ENCODE measurements at places on chromosomes 11 and 22. TPM values are rescaled to one million over a fixed set of nuclear protein-coding genes. Genes with fewer than 3 reads are reported as not detected.

Gene SOX10
- total RNA-seq: 0.10 TPM

Gene DEFB131B
- total RNA-seq: not detected

Gene APOL5
- not detected for total RNA-seq

Gene CCDC81
- total RNA-seq: 4.5 TPM

Gene DGAT2
- 0.73 TPM for total RNA-seq

Gene PNPLA5
- not detected for total RNA-seq

DNA sequence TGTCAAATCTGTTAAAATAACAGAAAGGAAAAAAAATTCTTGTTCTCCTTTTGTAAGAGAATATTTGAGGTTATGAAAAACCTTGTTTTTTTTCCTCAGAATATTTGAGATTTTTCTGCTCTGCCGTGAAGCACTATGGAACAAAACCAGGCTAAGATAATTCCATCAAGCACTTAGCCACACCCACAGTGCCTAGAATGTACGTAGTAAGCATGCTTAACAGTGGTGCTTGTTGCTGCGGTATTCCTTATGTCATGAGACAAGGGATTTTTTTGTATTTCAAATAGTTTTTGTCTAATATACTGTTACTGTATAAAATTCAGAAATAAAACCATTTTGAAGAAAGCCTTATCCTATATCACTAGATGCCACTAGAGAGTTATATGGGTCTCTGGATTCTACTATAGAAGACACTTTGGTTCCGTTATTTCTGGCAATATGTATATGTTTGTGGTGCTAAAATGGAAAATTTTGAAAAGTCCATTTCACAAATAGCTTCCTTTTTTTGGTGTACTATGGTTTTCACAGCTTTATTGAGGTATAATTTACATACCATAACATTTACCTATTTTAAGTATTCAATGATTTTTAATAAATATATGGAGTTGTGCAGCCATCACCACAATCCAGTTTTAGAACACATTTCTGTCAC is 23.7 kb downstream of the PDHX start:
- DNase-seq: peak; percentile 88

DNA sequence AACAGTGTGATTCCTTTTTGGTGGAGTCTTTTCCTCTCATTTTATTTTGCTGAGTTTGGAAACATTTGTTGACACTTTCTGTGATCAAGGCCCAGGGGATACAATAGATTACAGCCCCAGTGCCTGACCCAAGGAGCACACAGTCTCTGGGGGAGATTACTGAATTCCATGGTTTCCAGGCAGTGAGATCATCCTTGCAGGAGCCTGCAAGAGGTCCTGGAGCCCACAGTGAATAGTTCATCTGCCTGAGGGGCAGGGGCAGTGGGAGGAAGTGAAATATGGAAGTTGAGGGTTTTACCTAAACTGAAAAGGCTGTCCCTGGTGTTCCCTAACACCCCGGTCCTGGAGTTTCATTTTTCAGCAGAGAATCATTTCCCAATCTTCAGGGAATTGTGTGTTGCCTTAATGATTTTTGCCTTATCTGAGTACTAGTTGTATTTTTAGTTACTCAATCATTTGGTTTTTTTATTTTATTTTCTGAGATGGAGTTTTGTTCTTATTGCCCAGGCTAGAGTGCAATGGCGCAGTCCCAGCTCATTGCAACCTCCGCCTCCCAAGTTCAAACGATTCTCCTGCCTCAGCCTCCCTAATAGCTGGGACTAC is 7.7 kb downstream of the CCS start:
- DNase-seq: no peak

DNA sequence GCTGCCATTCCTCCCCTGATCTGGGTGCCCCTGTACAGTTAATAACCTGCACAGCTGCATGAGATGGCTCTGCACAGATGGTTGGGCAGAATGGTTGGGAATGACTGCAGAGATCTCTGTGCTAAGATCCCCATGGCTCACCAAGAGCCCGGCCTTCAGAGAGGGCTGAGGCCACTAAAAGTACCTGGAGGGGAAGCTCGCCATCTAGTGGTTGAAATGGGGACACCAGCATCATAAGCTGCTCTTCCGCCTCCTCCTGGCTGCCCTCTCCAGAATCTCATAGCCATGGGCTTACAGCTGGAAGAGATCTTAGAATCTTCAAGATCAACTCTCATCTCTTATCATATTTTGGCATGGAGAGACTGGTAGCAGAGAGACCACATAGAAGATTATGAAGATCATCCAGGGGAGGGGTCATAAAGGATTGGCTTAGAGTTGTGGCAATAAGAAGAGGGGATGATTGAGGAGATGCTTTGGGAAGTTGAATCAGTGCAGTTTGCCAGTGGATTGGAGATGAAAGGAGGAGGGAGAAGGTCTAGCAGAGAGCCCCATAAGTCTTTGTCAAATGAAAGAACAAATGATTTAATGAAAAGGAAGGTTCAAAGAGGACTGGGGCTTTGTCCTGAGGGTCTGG is 22.0 kb upstream of the TLCD5 start:
- peak; percentile 38 for DNase-seq

- no peak for DNase-seq
Measured at GRCh38 chr22:33578752-33579151, 341.5 kb downstream of the LARGE1 start.

DNA sequence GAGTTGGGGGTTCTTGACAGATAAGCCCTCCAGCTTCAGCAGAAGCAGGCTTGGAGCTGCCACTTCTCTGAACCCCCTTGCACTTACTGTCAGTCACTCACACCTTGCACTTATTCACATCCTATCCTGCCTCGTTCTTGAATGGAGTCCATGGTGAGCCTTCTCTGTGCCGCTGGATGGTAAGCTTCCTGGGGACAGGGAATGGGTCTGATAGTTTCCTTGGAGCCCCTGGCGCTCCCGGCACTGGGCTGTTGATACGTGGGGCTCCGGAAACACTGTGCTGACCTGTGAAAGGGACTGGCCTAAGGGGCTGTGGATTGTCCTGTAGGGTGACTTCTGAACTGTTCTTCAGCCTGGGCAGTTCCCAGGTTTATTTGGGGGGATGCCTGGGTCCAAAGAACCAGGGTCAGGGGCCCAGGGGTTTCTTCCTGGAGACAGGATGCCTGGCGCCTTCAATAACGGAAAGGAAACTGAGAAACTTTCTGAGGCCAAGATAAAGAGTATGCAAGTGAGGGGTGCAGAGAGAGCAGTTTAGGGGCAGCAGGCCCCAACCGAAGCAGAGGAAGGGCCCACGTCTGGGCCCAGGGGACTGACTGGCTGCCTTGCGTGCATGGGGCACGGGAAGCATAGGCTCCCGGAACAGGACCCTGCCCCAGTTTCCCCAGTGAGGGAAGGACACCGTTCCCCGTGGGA is 709 bp upstream of the ST3GAL4 start:
- DNase-seq: no peak

DNA sequence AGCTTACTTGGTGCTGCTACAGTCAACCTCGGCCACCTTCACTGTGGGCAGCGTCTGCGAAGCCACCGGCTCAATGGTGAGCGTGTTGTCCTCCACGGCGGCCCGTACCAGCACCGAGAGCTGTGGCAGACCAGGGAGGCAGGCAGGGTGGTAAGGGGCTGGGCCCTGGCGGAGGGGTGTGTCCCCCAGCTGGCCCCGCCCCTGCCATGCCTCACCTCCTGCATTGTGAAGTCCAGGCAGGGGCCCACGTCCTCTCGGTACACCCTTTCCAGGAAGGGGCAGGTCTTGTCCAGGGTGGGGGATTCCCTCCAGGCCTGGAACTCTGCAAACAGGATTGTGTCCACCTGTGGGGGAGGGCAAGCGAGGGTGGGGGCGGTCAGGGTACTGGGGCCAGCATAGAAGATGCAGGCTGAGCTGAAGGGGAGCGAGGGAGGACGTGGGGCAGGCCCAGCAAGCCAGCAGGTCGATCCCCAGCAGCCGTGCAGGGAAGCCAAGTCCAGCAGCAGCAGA is 12.8 kb downstream of the RAB3IL1 start:
- DNase-seq: no peak

DNA sequence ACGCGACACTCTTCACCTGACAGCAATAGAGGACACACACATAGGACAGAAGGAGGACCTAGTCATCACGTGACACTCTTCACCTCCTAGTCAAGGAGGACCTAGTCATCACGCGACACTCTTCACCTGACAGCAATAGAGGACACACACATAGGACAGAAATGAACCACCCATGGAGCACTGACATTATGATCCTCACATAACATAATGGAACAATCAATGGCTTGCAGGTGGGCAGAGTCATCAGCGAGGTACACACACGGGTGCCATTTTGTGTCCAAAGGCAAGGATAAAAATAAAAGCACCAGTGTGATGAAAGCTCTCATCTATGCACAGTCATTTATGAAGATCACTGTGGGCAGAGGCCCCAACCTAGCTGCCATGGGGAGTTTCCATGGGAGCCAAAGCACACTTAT is 354.7 kb downstream of the LARGE1 start:
- DNase-seq: no peak

DNA sequence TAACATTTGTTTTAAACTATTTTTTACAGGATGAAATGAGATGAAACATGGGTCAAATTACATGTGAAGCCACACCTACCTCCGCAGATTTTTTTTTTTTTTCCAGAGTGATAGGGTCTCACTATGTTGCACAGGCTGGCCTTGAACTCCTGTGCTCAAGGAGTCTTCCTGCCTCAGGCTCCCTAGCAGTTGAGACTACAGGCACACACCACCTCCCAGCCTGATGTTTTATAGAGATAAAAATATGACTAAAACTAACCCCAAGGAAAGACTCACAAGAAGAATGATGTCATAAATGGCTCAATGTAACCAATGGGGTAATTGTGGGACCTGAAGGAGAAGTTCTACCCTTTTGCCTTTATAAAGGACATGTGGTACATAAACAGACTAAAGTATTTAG is 52.3 kb upstream of the SOX6 start:
- no peak for DNase-seq

- DNase-seq: peak; percentile 61
Measured at GRCh38 chr22:42317008-42317407, 46.6 kb upstream of the TCF20 start.

DNA sequence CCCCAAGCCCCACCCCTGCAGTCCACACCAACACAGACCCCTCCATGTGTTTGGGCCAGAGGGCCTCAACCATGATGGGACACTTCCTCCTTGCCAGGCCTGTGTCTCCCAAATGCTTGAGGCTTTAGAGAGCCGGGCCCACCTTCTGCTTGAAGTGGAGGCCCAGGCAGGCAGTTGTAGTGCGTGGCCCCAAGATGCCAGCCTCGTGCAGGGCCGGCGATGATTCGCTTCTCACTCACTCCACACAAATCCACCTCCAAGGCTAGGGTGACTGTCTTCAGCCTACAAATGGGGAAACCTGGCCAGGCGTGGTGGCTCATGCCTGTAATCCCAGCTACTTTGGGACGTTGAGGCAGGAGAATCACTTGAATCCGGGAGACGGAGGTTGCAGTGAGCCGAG is 5.7 kb downstream of the PRR5 start:
- DNase-seq: peak; percentile 30

GRCh38 chr11:58963551-58964104 is 24.3 kb downstream of the GLYATL1 start:
- peak; percentile 81 for DNase-seq

- peak; percentile 18 for DNase-seq
Measured at GRCh38 chr11:128859563-128860441, 7.3 kb downstream of the KCNJ1 start.

- DNase-seq: no peak
Measured at GRCh38 chr11:93394488-93394887, 63.9 kb downstream of the DEUP1 start.

- no peak for DNase-seq
Measured at GRCh38 chr22:30004101-30004500, 76.2 kb upstream of the HORMAD2 start.
